ENCODE measurements at places on chromosomes 13 and 19. TPM values are rescaled to one million over a fixed set of nuclear protein-coding genes. Genes with fewer than 3 reads are reported as not detected.

Gene KLF5
- 244 TPM for total RNA-seq

Gene GIPC3
- total RNA-seq: 0.19 TPM

Gene ZNF555
- 5.5 TPM for total RNA-seq

Gene GPC5
- total RNA-seq: 0.52 TPM

Gene RNF6
- 26.1 TPM for total RNA-seq

Measured in lower leg skin (tissue), 4 donors.